Femur (tissue), 1 donor: ENCODE measurements at places on chromosomes 1 and 21.

DNA sequence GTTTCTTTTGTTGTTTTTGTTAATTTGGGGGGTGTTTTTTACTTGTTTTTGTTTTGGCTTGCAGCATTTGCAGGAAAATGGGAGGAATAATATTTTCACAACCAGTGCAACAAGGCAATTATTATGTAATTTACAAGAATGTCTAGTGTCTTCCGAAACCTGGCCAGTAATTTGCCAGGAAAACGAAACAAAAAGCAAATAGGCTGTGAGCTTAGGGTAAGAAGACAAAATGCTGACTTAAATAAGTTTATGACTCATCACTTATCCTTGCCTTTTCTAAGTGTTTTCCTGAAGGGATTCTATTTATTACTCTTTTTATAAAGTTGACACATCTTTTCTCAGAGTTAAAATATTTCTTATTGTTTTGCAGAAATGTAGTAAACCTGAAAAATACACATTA is 49.8 kb downstream of the KCNT2 start:
- DNase-seq: no peak

GRCh38 chr1:244615301-244615700 is 37.6 kb upstream of the DESI2 start:
- DNase-seq: no peak

DNA sequence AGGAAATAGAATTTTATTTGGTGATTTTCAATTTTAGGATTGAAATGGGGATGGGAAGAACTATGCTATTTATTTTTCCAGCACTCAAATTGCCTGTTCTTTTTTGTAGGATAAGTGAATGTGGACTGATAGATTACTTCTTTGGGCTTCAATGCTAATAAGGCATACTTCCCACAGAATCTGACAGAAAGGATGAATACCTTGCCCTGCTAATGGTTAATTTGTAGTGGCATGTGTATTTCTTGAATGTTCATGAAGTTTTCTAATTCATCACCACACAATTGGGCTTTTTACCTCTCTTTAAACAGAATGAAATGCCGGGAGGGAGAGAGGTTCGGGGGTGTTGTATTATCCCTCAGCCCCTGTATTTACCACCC is 369.1 kb upstream of the ADGRL2 start:
- no peak for DNase-seq

DNA sequence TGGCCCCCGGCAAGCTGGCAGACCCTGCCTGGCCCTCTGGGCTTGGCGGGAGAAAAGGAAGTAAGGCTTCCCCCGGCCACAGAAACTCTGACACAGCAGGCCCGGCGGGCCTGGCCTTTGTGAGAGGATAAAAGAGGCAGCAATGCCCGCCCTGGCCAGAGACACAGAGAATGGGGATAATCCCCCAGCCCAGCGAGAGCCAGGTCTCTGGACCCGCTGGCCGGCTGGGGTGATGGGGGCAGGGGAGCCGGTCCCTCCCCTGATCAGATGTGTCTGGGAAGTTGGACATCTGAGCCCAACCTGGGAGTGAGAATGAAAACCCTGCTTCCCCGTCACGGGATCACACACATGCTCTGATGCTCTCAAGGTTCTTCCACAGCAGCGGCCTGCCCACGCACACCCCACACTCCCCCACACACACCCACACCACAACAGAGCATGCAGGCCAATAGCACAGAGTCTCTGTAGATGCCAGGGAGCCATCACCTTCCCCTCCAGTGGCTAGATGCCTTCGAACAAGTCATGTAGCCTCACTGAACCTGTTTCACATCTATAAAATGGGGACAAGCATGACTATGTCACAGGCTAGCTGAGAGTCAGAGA is 4.2 kb downstream of the RSPO1 start:
- DNase-seq: no peak

DNA sequence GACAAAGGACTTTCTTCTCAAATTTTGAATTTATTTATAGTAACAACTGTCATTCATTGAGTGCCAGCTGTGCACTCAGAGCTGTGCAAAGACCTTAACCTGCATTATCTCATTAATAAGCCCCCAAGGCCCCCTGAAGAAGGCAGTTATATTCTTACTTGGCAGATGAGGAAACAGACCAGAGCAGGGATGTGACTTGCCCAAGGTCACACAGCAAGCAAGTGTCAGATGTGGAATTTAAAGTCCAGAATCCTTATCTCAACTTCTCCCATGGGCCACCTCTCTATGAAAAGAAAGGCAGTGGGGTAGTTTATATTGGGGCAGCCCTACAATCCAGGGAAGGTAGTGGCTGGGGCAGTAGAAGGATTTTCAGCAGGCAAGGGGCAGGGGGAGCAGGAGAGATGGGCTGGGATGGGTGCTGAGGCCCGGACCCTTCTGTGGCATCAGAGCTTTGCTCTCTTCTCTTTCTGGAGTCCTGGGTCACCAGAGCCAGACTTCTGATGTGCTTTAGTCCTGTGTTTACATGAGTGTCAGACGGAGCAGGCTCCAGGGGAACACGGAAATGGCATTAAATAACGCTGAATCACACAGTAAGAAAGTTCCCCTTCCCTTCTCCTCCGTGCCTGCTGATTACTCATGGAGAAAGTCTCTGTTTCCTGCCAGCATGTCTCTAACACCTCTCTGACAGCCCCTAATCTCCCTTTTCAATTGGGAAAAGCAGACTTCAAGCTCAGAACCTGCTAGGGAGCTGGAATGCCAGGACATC is 39.5 kb downstream of the EPHB2 start:
- DNase-seq: peak; percentile 49

DNA sequence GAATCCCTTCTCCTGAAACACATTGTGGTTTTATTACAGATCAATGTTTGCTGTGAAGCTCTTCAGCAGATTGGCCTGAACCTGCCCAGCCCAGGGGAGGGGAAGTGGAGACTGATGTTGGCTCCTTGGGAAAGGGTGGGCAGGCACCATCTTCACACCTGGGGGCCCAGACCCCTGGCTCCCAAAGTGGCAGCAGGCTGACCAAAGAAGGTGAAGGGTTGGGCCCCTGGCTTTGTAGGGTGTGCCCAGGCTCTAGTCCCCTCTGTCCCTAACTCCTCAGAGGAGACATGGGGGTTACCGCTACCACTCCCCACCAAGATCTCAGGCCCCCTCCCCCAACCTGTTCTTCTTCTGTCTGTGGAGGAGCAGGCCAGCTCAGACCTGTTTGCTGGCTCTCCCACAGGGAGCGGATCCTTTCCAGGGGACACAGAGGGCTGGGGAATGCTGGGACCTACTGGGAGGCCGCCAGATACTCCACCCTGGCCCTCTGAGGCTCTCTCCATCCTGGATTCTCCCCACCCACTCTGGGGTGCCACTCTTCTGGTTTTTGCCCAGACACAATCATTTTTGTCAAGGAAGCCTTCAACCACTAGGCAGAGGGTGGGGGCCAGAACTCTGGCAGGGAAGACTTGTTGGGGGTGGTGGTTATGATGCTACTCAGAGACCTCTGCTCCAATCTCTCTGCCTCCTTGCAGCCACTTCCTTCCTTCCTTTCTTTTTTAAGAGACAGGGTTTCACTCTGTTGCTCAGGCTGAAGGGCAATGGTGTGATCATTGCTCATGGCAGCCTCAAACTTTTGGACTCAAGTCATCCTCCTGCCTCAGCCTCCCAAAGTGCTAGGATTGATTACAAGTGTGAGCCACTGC is 5.0 kb upstream of the EFNA3 start:
- peak; percentile 11 for DNase-seq

GRCh38 chr1:183582021-183582713 is 8.1 kb downstream of the NCF2 start:
- no peak for DNase-seq
